Breast epithelium (tissue), 4 donors: ENCODE measurements at places on chromosomes 3 and 15. TPM values are rescaled to one million over a fixed set of nuclear protein-coding genes. Genes with fewer than 3 reads are reported as not detected.

GRCh38 chr3:168292296-168292695, 196.6 kb upstream of the GOLIM4 start:
- no peak overlapping the region for H3K27ac ChIP-seq
- no peak for DNase-seq
- H3K4me1 ChIP-seq = no peaks in the 10 kb centered on the region

DNA sequence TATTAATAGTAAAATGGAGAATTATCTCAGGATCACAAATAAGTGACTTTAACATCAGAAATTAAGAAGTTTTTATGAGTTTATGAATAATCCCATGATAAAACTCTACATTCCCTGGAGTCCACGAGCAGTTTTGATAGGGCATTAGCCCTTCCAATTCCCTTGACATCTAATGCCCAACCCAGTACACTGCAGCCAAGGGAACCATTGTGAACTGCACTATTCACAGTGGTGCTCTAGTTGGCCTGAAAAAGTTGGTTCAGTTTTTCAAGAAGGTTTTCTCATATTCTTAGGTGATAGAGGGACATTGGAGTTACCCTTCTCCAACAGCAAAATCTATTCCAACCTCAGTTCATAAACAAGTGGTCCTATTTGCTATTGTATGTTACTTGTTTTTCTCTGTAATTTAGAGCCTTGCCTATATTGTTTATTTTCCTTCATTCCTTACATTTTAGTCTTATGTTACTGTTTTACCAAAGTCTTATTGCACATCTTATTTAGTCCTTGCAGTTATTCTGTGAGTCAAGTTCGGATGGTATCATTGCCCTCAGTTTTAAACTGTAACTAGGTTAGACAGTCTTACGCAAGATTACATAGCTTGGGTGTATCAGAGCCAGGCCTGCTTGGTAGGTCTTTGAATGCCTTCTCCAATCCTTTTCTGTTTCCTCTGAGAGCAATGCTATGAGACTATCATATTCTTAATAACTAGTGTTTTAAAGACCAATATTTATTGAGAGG, 57.9 kb upstream of the SAMMSON start:
- H3K27me3 ChIP-seq = no peaks in the 10 kb centered on the region
- DNase-seq = no peak
- no peaks in the 10 kb centered on the region for H3K4me1 ChIP-seq
- no peak overlapping the region for H3K27ac ChIP-seq
- no peaks in the 10 kb centered on the region for H3K36me3 ChIP-seq

- H3K27me3 ChIP-seq = no peaks in the 10 kb centered on the region
- H3K4me1 ChIP-seq = peaks cover 10% of the 10 kb centered on the region
- peak overlapping the region; percentile 65 for H3K27ac ChIP-seq
- no peak for DNase-seq
- no peaks in the 10 kb centered on the region for H3K36me3 ChIP-seq
Measured at GRCh38 chr3:4828279-4829030, 150.8 kb upstream of the BHLHE40 start.

DNA sequence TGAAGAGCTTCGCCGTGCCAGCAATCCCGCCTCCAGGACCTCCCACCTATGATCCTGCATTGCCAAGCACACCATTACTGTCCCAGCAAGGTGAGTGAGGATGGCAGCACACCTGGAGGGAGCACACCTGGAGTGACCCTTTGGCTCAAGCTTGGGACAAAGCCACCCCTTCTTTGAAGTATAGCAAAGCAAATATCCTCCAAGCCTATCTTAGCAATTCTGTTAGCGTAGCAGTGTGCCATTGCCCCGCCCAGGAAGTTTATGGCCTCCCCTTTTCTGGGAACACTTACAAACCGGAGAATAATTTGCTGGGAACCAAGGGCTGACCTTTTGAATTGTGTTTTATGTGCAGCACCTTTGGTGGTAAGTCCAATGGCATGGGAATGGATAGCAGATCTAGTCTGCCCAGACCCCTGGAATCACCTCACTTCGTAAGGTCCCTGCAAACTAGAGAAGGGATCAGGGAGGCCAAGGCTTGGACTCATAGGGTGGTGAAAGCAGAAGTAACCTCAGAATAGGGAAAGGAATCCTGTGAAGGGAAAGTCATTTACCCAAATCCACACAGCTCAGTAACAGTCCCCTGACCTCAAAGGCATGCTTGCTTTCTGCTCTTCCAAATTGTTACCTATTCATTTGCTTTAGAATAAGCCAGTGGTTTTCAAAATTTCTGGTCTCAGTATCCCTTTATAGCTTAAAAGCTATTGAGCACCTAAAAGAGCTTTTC, 70.1 kb downstream of the HCN4 start:
- DNase-seq = no peak
- H3K4me3 ChIP-seq = no peak overlapping the region
- H3K27ac ChIP-seq = no peak overlapping the region
- H3K36me3 ChIP-seq = no peaks in the 10 kb centered on the region
- no peaks in the 10 kb centered on the region for H3K27me3 ChIP-seq
- H3K4me1 ChIP-seq = no peaks in the 10 kb centered on the region

DNA sequence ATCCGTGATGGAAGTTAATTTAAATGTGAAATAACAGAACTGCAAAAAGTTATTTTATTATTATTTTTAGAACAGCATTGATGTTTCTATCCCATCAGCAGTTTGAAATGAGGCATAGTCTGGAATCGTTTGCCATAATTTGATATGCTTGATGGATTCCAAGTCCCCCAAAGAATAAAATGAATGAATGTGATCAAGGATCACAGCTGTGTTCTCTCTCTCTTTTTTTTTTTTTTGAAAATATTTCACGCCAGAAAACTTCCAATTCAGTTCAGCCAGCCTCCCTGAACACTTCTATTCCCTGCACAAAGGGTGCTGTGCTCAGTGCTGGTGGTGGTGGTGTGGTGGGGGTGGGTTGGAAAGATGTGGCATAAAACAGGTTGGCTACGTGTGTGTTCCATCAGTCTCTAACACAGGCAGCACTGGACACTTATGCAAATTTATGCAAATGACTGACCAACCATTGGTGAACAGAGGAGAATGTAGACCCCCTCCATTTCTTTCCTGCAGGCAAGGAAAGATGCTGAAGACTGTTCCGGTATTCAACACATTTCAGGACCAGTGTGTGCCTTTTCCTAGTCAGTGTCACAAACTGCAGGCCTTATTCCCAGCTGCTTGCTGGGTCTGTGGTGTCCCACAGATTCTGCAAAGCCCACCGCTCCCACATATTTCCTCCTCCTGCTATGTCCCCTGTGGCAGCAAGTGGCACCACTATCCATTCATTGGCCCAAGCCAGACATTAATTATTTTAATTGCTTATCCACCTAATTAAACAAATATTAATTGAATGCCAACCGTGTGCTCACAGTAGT, 10.6 kb downstream of the ARNT2 start:
- H3K27ac ChIP-seq = no peak overlapping the region
- H3K4me1 ChIP-seq = no peaks in the 10 kb centered on the region
- no peak for DNase-seq
- H3K4me3 ChIP-seq = no peak overlapping the region
- no peaks in the 10 kb centered on the region for H3K36me3 ChIP-seq

DNA sequence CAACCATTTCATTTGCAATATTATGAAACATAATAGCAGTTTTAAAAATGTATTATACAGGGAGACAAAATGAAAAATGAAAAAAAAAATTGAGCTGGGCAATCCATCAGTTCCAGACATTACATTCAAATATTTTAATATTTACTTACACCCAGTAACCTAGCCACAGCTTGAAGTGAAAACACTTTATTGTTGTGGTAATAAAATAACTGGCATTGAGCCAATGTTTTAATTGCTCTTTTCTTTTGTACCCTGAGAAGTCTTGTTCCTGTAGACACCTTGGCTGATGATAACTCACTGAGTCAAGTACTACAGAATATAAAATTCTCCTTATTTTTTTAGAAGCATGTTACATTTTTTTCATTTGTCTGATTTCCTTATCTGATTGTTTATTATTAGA, 180.6 kb downstream of the ROBO1 start:
- no peak overlapping the region for H3K27ac ChIP-seq
- H3K4me1 ChIP-seq = no peaks in the 10 kb centered on the region
- DNase-seq = no peak
- no peaks in the 10 kb centered on the region for H3K27me3 ChIP-seq

DNA sequence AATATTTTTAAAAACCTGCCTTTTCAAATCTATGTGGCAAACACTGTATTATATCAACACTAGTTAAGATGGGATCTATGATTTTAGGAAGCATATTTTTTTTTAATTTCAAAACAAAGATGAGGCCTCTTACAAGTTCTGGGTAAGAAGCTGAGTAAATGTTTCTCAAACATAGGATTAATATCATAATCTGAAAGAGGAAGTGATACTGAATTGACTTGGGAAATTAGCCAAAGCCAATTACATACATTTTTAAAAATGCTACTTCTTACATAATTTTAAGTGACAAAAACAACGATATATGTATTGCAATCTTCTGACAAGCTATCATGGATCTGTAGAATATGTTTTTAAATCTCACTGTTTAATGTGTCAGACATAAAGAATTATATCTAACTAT, 135.1 kb upstream of the UBP1 start:
- H3K36me3 ChIP-seq = peaks cover 4% of the 10 kb centered on the region
- no peaks in the 10 kb centered on the region for H3K27me3 ChIP-seq
- no peak for DNase-seq
- H3K4me1 ChIP-seq = no peaks in the 10 kb centered on the region

DNA sequence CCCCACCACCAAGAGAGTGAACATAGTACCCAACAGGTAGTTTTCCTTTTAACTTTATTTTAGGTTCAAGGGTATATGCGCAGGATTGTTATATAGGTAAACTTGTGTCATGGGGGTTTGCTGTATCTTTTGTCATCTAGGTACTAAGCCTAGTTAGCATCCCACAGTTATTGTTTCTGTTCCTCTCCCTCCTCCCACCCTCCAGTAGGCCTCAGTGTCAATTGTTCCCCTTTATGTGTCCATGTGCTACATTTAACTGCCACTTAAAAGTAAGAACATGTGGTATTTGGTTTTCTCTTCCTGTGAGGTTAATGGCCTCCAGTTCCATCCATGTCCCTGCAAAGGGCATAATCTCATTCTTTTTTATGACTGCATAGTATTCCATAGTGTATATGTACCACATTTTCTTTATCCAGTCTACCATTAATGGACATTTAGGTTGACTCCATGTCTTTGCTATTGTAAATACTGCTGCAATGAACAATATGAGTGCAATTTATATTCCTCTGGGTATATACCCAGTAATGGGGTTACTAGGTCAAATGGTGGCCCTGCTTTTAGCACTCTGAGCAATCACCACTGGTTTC, 66.2 kb downstream of the ST3GAL6 start:
- no peak overlapping the region for H3K4me3 ChIP-seq
- no peaks in the 10 kb centered on the region for H3K4me1 ChIP-seq
- no peaks in the 10 kb centered on the region for H3K27me3 ChIP-seq
- H3K36me3 ChIP-seq = no peaks in the 10 kb centered on the region

DNA sequence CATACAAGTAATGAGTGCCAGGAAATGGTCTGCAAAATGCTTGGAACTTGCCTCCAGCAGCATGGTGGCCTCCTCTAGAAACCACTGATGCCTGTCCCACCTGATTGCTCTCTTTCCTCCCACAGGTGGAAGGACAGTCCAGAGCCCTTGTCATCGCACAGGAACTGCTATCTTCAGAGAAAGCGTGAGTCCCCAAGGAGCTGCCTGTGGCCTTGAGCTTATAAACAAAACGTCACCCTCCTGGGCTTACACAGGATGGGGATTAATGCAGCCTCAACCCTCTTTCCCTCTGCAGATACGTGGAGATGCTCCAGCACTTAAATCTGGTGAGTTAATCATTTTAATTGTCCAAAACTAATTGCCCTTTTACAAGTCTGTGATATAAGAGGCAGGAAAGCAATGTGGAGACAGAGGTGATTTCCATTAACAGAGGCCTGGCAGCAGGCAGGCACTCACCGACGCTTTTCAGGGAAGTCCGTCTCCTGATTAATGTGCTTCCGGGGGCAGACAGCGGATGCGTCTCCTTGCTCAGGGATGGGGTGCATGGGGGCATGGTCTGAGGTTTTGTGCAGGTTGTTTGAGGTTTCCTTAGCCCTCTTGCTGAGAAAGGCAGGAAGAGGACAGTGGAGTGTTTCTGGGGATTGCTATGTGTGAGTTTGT, 61.8 kb downstream of the FGD5 start:
- H3K27ac ChIP-seq = no peak overlapping the region
- H3K27me3 ChIP-seq = no peaks in the 10 kb centered on the region
- no peak overlapping the region for H3K4me3 ChIP-seq
- no peaks in the 10 kb centered on the region for H3K36me3 ChIP-seq
- H3K4me1 ChIP-seq = no peaks in the 10 kb centered on the region

GRCh38 chr3:52423173-52423572, 21.7 kb downstream of the SEMA3G start:
- H3K36me3 ChIP-seq = no peaks in the 10 kb centered on the region
- no peak overlapping the region for H3K4me3 ChIP-seq
- DNase-seq = peak; percentile 49
- H3K27me3 ChIP-seq = no peaks in the 10 kb centered on the region
- H3K27ac ChIP-seq = no peak overlapping the region

DNA sequence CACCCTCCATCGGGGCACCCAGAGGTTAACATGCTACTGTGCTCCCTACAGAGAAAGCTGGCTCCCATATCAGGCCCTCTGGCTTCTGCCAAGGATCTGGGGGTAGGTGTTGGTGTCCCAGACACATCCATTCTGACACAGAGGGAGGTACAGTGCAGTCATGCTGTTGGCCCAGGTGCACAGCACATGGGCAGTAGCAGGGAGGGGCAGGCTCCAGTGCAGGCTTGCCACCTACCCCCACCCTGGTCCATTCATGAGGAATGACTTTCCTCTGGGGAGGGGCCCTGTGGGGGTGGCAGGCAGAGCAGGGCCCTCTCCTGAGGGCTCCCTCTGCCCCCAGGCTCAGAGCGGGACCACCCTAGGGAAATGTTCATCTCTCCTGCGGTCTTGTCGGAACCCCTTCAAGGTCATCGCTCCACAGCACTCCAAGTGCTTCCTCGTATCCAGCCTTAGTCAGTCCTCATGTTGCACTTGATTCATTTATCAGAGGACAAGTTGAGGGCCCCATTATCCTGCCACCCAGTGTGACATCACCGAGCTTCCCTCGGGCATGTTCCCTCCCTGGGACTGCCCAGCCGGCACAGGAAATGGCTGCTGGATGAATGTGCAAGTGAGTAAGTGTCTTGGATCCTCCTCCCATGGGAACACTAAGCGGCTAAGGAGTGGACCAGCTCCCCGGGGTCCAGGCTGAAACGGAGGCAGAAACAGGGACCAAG, 10.0 kb downstream of the DUSP7 start:
- peak overlapping the region; percentile 88 for H3K27ac ChIP-seq
- H3K36me3 ChIP-seq = no peaks in the 10 kb centered on the region
- no peaks in the 10 kb centered on the region for H3K27me3 ChIP-seq
- DNase-seq = no peak
- no peak overlapping the region for H3K4me3 ChIP-seq

GRCh38 chr3:130702985-130703384, 43.6 kb downstream of the PIK3R4 start:
- no peaks in the 10 kb centered on the region for H3K36me3 ChIP-seq
- H3K4me3 ChIP-seq = no peak overlapping the region
- H3K27me3 ChIP-seq = no peaks in the 10 kb centered on the region
- no peak overlapping the region for H3K27ac ChIP-seq
- no peak for DNase-seq

Gene SLC28A2
- total RNA-seq = not detected

Gene ARNT2
- total RNA-seq = 7.0 TPM

Gene SLC35A5
- total RNA-seq = 37.6 TPM

Gene TM4SF18
- total RNA-seq = 43.8 TPM

Gene THUMPD3
- total RNA-seq = 25.2 TPM

Gene ITIH3
- total RNA-seq = 0.64 TPM

Gene TRH
- total RNA-seq = not detected

Gene PEX11A
- total RNA-seq = 46.1 TPM
